Hepatic stellate cell (primary cell): ENCODE measurements at places on chromosomes 5 and 9.
A peak's percentile ranks its signal among the peaks of the same experiment; 100 is the strongest.

GRCh38 chr9:111843971-111844370, 49.2 kb upstream of the SHOC1 start:
- DNase-seq, result no peak

DNA sequence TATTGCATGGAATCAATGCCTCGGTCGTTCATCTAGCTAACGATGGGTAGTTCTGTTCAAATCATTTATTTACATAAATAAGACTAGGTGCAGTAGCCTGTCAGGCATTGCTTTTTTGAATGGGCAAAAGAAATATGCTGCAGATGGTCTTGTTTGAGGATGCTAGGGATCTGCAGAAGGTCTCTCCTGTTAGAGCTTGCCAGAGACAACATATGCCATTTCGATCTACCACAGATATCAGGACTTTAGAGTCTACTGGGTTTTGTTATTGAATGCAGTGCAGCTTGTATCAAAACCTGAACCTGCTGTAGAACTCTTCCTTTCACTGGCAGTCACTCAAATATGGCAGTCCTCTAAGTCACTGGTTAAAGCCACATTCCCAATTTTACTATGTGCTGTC, 381.1 kb upstream of the CDH10 start:
- no peak for DNase-seq

GRCh38 chr5:102481054-102481715, 17.6 kb downstream of the SLCO6A1 start:
- no peak for DNase-seq

DNA sequence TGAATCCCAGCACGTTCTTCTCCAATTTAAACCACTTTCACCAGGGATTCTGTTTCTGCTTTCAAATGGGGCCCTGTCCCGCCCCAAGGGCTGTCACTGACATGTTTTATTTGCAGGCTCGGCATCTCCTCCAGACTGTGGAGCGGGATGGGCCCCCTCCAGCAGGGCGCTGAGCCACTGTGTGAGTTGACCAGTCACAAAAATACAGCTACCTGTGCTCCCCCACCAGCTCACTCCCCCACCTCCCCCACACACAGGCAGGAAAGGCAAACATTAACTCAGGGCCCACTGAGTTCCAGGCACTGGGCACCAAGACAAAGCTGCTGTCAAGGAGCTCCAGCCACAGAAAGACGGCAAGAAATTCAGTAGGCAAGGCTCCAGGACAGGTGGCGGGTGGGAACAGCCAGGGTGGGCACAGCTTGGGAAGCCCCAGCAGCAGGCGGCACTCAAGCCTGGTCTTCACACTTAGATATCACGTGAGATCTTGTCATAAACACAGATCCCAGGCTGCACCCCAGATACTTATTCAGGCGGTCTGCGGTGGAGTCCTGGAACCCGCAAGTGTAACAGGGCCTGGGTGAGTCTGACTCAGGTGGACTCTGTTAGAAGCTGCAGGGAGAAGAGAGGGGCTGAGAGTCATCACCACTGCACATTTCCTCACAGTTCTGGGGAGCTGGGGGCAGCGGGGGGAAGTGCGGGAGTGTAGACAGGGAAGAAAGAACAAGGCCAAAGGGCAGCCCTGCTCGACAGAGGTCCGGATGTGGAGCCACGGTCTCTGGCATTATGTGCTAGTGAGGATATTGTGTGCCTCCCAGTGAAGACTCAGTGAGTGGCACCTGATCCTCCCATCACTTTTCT, 44.7 kb downstream of the OR2V1 start:
- no peak for DNase-seq

DNA sequence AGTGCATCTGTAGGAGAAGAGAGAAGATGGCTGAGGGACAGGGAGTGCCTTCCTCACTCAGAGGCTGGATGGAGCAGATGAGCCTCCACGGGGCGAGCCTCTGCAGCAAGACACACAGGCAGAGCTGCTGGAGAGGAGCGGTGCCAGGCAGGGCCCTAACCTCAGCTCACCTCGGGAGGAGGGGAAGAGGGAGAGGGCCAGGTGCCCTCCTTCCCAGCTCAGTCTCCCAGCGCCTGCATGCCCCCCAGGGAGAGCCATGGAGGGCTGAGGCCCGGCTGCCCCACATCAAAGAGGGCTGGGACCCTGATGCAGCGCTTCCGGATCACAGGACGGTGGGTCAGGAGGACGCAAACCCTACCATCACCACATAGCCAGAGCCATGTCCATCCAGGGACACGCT, 13.6 kb upstream of the SPATA31E1 start:
- no peak for DNase-seq

GRCh38 chr5:133853646-133854365, 114.6 kb downstream of the C5orf15 start:
- no peak for DNase-seq

- no peak for DNase-seq
Measured at GRCh38 chr9:125756518-125756917, 9.3 kb downstream of the PBX3 start.

DNA sequence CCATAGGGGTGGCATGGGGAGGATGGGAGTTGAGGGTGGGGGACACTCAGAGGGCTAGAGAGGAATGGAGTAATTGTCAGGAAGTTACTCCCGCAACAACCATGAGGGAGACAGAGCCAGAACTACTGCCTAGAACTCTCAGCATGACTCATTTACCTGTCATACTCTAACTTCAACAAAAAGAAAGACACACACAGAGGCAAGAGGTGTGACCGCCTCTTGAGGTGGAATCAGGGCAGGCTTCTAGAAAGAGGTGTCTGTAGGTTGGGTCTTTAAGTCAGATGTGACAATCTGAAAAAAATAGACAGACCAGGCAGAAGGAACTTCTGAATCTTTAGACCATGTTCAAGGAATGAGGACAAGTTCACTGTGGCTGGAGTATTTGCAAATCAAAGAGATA, 73.4 kb downstream of the GABBR2 start:
- DNase-seq, result no peak

DNA sequence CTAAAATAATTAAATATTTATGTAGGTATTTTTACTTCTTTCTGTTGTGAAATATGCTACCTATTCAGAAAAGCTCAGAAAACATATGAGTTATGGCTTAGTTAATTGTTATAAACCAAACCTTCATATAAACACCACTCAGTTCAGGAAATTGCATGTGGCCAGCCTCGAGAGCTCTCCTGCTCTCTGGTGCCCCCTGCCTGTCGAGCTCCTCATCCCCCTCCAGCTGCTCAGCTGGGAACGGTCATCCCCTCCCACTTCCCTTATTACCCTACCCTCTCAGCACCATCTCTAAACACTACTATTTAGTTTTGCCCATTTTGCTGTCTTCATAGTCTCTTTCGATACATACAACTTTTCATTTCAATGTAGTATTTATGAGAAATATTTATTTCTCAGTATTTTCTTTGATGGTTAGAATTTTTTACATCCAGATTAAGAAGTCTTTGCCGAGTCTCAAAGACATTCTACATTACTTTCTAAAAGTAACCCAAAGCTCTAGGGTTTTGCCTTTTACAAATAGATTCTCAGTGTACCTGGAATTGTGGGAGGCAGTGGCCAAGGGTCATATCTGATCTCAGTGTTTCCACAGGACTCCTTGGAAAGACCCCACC, 51.2 kb upstream of the SEMA4D start:
- DNase-seq, result peak; percentile 73

DNA sequence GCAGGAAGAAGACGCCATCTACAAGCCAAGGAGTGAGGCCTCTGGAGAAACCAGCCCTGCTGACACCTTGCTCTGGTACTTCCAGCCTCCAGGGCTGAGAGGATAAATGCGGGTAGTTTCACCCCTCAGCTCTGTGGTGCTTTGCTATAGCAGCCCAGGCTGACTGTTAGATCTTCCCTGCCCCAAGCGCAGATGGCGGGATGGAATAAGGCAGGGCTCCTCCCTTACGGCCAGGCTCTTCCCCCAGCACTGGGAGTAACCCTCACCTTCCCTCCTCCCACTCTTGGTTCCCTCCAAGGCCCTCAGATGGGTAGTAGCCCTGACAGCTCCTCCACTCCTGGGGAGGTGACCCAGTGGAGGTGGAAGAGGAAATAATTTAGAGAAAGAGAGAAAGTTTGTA, 285.1 kb downstream of the GADD45G start:
- DNase-seq, result no peak

DNA sequence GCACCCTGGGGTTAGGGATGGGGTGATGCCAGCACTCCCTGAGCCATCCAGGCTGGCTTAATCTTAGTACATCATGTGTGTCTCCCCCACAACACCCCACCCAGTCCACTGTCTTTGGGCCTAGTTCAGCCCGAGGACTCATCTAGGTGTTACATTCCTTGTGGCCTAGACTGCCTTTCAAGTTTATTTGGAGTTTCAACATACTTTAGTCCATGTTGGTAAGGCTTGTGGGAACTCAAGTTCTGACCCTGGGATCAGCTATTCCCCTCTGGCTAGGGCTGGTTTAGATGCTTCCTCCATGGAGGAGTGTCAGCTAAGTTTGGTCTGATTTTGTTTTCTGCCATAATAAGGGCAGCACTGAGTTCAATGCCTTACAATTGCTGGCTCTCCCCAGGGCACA, 302.4 kb downstream of the SMARCA2 start:
- DNase-seq, result no peak

- DNase-seq, result no peak
Measured at GRCh38 chr5:155295111-155295510, 281.6 kb downstream of the KIF4B start.

GRCh38 chr5:150208187-150209098, 18.6 kb downstream of the SLC6A7 start:
- DNase-seq, result peak; percentile 91

- DNase-seq, result no peak
Measured at GRCh38 chr9:79461712-79462111, 110.1 kb upstream of the TLE4 start.

- peak; percentile 55 for DNase-seq
Measured at GRCh38 chr5:147407094-147407681, 102.7 kb downstream of the DPYSL3 start.

DNA sequence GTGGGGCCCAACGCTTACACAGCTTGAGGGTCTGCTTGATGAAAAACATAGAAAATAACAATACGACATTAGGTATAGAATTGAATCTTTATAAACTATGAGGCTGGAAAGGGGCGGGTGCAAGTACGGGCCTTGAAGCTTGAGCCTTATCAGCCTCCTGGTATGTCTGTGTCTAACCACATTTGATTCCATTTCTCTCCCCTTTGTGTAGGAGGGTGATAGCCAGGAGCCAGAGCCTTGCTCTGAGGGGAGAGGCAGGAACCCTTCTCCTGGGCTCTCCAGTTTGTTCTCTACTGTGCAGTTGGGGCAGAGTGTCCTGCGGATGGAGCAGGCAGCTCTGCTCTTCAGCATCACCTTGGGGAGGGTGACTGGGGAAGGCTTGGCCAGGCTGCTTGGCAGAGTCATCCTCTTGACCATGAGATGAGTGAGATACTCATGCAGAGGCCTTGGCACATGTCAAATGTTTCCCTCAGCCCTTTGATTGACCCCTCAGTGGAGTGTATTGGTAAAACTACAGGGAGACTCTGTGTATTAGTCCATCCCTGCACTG, 153.5 kb downstream of the SEMA6A start:
- no peak for DNase-seq

DNA sequence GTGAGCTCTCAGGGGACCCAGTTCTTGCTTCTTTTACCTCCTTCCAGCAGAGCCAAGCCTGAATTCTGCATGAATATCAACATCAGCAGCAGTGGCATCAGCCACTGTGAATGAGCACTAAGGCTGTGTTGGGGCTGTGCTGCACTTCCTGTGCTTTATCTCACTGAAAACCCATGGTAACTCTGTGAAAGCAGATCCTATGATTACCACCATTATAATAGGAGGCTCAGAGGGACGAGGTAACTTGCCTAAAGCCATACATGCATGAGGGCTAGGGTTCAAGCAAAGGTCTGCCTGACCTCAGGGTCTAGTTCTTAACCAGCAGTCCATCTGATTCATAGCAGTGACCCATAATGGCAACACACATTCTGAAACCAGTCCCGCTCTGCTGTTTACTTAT, 60.5 kb upstream of the RAPGEF1 start:
- no peak for DNase-seq

GRCh38 chr5:142317753-142318152, 7.1 kb downstream of the SPRY4 start:
- no peak for DNase-seq

- no peak for DNase-seq
Measured at GRCh38 chr9:18555105-18555883, 81.3 kb downstream of the ADAMTSL1 start.

GRCh38 chr5:160643616-160644240, 208.3 kb downstream of the ATP10B start:
- DNase-seq, result no peak

DNA sequence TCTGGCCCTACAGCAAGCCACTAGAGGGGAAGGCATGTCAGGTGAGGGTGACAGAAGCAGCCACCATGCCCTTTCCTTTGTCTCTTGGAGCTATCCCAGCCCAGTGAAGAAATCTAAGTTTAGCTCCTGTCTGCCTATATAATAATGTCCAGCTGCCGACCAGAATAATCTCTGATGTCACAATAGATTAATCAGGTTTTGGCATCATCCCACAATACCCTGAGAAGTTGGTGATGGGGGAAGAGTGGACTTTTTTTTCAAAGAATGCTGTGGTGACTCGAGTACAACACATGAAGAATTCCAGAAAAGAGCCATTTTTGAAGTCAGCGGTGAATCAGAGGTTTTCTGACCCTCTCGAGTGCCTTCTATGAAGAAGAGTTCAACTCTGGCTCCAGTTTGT, 1.7 kb upstream of the TSLP start:
- peak; percentile 64 for DNase-seq

DNA sequence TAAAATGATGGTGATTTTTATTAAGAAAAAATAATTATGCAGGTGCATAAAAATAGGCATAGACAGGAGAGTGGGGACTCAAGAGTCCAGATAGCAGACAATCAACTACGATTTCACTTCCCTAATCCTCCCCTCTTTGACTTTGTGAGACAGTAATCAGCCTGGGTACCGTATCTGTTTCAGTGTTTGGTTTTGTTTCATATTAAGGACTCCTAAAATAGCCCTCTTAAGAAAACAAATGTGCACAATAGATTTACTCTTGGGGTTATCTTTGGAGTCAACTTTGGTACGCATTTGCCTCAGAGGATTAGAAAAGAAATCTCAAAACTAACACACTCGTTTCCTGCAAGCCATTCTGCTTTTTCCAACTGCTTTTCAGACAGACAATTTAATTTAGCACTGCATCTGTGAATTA, 96.3 kb downstream of the ZNF608 start:
- DNase-seq, result no peak

- DNase-seq, result no peak
Measured at GRCh38 chr5:1827886-1828397, 26.7 kb downstream of the NDUFS6 start.

DNA sequence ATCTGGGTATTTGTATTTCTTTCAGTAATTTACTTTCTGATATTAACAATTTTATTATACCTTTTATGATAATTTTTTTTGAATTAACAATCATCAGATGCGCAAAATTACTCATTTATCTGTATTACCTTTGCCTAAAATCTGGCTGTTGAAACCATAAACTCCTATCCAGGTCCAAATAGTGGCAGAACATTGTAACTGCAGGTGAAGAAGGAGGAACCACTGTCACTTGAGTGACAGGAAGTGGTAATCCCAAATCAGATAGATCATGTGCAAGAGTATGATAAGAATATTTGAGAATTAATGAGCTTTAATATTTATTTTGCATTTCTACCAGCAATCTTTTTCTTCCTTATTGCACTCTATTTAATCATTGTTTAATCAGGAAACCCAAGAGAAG, 139.3 kb upstream of the TLE4 start:
- DNase-seq, result no peak

- peak; percentile 36 for DNase-seq
Measured at GRCh38 chr5:95591490-95591901, 28.4 kb upstream of the GPR150 start.

GRCh38 chr9:35729700-35730485, 2.1 kb downstream of the TLN1 start:
- peak; percentile 93 for DNase-seq

GRCh38 chr5:1320436-1321344, 24.2 kb downstream of the CLPTM1L start:
- DNase-seq, result no peak

- no peak for DNase-seq
Measured at GRCh38 chr5:25224316-25224982, 579.7 kb upstream of the CDH10 start.
